Renal cortex interstitium (tissue), 15 donors: ENCODE measurements at places on chromosomes 5 and 9.

DNA sequence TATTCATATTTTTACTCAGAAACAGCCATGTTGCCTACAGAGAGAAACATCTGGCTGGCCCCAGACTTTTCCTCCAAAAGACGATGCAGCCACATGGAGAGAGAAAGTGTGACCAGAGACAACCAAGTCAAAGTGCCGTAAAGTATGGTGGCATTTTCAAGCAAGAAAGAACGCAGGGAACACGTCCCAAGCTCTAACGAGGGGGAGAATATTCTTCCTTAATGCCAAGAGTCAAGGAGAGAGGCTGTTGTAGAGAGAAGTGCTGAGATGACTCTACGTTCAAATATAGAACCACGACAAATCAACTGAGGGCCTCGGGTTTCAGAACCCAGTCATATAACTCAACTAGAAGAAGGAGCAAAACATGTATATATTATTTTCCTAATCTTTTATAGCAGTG, 55.9 kb downstream of the FNBP1 start:
- DNase-seq: no peak

GRCh38 chr5:180026320-180026719, 45.2 kb downstream of the RNF130 start:
- no peak for DNase-seq

- DNase-seq: peak; percentile 82
Observed at GRCh38 chr9:76905791-76906646, at the start of gene PRUNE2. Gene PRUNE2 (minus strand): TSS chr9:76906114. CDS start chr9:76905963, 151 bp downstream.

DNA sequence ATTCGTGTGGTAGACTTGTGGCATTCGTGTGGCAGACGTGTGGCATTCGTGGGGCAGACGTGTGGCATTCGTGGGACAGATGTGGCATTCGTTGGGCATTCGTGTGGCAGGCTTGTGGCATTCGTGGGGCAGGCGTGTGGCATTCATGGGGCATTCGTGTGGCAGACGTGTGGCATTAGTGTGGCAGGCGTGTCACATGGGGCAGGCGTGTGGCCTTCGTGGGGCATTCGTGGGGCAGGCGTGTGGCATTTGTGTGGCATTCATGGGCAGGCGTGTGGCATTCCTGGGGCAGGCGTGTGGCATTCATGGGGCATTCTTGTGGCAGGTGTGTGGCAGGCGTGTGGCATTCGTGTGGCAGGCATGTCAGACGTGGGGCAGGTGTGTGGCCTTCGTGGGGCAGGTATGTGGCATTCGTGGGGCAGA, 106.0 kb downstream of the EHMT1 start:
- no peak for DNase-seq

- DNase-seq: no peak
Observed at GRCh38 chr9:137321726-137322361, 19.8 kb upstream of the NRARP start.

DNA sequence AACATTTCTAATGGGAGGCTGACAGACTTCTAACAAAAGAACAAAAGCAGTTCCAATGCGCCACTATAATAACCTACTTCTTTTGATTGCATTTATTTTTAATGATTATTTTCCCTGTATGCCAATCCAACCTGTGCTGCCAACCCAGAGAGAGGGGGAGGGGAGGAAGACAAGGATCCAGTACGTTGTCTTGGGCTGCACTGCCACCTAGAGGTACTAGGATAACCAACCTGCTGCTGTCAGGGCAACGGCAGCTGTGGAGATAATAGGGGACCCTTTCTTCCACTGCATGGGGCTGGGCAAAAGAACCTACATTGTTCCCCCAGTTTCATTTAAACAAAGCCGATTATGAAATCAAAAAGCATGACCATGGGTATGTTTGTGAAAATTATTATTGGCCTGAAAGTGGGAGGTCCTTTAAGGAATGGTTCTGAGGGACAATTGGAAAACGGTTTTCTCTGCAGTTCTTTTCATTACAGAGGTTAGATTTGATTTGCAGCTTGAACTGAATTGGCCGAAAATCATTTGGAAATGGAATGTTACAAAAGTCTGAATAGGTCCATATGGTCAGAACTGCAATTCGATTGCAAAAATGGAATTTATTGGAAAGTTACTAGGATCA, 101.3 kb downstream of the RASEF start:
- DNase-seq: peak; percentile 81

GRCh38 chr5:167982-168660, 23.2 kb upstream of the LRRC14B start:
- no peak for DNase-seq

DNA sequence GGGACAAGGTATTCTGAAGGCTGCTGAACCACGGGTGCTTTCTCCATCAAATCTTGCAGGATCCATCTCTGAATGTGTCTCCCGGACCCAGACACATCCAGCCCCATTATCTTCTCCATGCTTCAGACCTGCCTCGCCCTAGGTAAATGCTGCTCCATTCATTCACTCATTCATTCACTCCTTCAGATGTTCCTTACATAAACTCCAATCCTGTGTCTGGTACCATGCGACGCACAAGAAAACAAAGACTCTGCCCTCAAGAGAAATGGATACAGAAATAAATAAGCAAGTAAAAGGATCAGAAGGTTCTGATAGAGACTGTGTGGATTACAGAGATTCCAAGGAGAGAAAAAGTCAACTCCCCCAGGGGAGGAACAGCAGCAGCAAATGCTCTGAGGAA, 7.9 kb upstream of the PSMB7 start:
- DNase-seq: no peak

DNA sequence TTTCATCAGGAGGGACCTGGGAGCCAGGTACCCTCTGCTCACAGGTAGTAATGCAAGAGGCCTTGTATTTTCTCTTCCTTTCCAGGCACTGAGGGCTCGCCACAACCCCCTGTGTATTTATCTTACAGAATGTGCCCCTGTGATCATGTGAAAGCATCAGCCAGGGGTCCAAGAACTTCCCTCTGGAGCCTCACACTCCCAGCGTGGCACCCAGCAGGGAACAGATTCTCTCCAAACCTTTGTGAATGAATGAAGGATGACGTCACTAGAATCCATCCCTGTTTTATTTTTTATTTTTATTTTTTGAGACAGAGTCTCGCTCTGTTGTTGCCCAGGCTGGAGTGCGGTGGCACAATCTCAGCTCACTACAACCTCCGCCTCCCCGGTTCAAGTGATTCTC, 107.3 kb upstream of the IER5L start:
- DNase-seq: no peak

GRCh38 chr5:9194509-9194908, 351.4 kb downstream of the SEMA5A start:
- DNase-seq: no peak
